Metanephros (tissue), 2 donors: ENCODE measurements at places on chromosomes 7 and 10. TPM values are rescaled to one million over a fixed set of nuclear protein-coding genes. Genes with fewer than 3 reads are reported as not detected.

PRSS1 gene
- total RNA-seq, result 0.41 TPM

NAT16 gene
- total RNA-seq, result not detected

CREB5 gene
- total RNA-seq, result 22.1 TPM

ZNF117 gene
- 18.5 TPM for total RNA-seq

NXPH1 gene
- total RNA-seq, result 0.23 TPM

UNC5B gene
- total RNA-seq, result 44.9 TPM

TMEM273 gene
- total RNA-seq, result 5.5 TPM

GRM3 gene
- 0.18 TPM for total RNA-seq

SPDYE1 gene
- not detected for total RNA-seq

SLC26A5 gene
- not detected for total RNA-seq

ACSM6 gene
- 0.12 TPM for total RNA-seq

C7orf57 gene
- 0.29 TPM for total RNA-seq

HMX3 gene
- 0.82 TPM for total RNA-seq
